T-helper 1 cell (primary cell): ENCODE measurements at places on chromosomes 2 and 18.

DNA sequence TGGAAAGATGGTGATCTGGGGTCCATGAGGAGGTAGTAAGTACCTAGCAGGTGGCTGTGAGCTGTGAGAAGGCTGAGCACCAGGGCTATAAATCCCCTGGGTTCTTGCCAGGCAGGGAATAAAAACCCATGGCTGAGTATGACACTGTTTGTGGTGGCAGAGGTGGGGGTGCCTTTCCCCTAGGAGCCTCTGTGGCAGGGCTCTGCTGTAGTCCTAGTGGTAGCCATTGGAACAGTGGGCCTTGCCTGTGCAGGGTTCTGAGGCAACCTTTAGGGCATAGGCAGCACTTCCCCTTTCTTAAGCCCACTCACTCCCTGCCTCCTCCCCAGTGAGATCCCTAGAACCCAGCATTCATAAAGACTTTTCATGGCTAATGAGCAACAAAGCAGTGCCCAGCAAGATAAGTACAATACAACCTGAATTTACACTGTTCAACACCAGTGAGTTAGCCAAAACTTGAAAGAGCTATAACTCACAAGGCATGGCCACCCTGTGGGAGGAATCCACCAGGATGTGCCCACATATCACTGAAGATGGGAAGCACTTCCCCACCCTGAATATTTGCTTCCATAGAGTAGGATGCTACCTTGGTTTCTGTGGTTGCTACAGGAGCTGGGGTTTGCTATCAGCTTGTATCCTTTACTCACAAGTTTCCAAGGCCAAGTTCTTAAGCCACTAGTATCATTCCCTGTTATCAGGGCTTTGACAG lies 100.9 kb upstream of the NEUROD1 start:
- no peak for DNase-seq

GRCh38 chr2:230981704-230982103 lies 14.2 kb upstream of the SPATA3 start:
- DNase-seq = peak; percentile 30

DNA sequence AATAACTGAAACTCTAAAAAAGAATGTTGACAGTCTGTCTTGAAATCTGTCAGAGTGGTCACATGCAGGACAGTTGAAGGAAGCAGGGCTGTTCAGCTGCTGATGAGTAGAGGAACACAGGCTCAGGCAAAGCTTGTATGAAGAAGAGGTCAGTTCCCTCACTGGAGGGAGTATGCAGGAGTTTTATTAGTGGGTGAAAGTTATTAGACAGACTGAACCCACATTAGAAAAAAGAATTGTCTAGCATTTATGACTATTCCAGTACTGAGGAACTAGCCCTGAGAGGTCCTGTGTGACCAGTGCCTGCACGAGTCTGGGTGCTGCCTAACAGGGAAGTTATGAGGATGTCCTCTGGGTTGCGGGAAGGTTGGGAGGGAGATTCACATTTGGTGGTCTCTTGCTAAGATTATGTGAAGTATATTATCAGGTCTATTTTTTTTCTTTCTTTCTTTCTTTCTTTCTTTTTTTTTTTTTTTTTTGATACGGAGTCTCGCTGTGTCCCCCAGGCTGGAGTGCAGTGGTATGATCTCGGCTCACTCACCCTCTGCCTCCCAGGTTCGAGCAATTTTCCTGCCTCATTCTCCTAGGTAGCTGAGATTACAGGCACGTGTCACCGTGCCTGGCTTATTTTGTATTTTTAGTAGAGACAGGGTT lies 9.6 kb downstream of the TET3 start:
- no peak for DNase-seq

- DNase-seq = no peak
Measured at GRCh38 chr2:157644776-157645175, 16.1 kb upstream of the ACVR1C start.

GRCh38 chr18:40096675-40097074 lies 1858.4 kb upstream of the PIK3C3 start:
- no peak for DNase-seq

- DNase-seq = no peak
Measured at GRCh38 chr2:82735336-82735735, 1723.7 kb downstream of the SUCLG1 start.

- DNase-seq = no peak
Measured at GRCh38 chr2:46935071-46935470, 19.5 kb upstream of the MCFD2 start.

GRCh38 chr2:56118474-56118873 lies 65.3 kb upstream of the CCDC85A start:
- DNase-seq = no peak
